NCI-H1092 treated with DMSO at 0.1 percent for 48 hours (cell line): ENCODE measurements at places on chromosomes 1 and 21.

DNA sequence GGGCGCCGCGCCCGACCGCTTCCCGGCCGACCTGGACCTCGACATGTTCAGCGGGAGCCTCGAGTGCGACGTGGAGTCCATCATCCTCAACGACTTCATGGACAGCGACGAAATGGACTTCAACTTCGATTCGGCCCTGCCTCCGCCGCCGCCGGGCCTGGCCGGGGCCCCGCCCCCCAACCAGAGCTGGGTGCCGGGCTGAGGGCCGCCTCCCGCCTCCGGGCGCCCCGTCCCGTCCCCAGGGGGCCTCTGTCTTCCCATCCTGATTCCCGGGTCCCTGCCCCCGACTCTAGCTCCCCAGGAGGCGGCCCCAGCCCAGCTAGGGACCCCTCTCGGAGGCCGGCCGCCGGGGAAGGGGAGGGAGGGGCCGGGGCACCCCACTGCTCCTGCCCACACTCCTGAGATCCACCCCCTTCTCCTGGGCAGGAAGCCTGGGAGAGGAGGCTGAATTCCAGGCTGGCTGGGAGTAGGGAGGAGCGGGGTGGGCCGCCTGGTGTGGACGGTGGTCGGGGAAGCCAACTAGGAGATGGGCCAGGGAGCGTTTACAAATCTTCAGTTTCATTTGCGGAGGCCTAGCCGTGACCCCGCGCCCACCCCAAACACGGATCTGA lies 21.4 kb downstream of the FOXO6 start:
- no peak for DNase-seq

- peak; percentile 3 for DNase-seq
Observed at GRCh38 chr1:86687595-86687994, 16.8 kb upstream of the SH3GLB1 start.

- DNase-seq: peak; percentile 70
Observed at GRCh38 chr1:83626603-83627002, 372.3 kb downstream of the TTLL7 start.

DNA sequence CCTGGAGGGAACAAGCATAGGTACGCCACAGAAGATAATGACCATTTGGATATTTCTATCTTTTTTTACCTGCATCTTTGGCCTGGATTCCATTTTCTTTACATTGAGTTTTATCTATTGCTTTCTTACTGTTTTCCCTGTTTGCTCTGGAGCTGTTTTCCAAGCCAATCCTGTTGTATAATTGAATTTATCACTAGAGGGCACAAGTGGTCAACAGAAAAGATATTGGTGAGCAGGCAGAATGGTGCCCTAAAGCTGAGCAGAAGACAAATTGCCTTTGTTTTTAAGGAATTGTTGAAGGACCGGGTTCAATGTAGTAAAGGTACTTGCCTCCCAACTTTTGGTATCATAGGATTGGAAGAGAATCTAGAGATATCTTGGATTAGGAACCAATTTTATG lies 152.8 kb downstream of the PPP1R12B start:
- DNase-seq: peak; percentile 49

DNA sequence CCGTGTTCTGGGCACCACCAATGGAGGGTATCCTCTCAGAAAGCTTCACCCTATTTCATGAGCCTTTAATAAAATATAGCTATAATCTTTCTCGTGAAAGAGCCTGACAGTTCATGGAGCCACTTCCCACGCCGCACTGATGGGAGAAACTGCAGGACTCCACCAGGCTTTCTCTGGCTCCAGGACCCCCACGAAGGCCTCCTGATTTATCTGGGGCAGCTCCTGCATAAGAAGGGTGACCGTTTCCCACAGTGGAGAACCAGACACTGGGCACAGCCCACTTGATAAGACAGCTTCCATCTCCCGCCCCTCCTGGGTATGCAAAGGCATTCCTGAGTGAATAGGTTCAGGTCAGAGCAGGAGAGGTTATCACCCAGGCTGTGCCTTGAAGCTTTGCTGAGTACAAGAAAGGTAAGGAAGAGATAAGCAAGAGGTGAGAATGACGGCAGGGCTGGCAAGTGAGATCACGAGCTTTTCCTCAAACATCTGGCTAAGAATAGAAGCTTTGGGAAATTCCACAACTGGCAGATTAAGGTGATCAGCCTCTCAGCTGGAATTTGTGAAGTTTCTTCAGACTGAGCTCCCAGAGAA lies 499.8 kb downstream of the KIF26B start:
- DNase-seq: no peak

DNA sequence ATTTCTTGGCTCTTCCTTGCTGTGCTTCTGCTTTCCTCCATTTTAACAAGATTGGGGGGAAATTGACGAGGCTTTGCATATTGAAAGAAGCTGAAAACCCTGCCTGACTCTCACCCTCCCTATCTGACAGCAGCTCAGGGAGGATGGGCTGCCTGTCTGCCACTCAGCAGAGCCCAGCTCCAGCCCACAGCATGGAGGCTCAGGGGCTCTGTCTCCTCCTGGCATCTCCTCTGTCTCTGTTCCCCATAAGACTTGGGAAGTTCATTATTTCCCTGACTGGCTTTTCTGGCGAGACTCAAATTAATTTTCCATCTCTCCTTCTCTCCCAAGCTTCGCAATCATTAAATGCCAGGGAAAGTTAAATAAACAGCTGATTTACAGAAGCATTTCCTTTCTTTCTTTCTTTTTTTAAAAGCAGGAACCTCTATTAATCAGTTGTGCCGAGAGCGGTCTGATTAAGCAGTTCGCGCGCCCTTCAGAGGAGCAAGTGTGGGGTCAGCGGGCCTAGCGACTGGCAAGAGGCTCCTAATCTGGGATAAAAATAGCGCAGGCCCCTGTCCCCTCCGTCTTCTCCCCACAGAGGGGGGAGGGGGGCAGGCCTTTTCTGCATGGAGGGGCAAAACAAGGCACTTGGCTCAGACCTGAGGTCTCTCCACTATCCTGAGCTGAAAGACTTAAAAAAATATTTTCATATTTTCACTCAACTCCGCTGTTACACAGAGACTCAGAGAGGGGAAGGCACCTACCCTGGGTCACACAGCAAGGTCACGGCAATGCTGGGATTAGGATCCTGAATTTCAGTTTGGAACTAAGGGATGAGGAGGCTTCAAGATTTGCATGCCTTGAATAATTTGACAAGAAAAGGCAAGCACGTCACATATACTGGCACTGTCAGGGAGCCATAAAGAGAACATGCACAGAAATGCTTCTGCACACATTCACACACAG lies 170.4 kb downstream of the ACTL8 start:
- no peak for DNase-seq

DNA sequence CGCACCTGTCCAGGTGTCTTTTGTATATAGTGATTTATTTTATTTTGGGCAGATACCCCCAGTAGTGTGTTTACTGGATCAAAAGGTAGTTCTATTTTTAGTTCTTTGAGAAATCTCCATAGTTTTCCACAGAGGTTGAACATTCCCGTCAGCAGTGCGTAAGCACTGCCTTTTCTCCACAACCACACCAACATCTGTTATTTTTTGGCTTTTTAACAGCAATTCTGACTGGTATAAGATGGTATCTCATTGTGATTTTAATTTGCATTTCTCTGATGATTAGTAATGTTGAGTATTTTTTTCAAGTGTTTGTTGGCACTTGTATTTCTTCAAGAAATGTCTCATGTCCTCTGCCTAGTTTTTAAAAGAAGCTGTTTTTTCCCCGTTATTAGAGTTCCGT lies 39.2 kb downstream of the FOXJ3 start:
- no peak for DNase-seq

DNA sequence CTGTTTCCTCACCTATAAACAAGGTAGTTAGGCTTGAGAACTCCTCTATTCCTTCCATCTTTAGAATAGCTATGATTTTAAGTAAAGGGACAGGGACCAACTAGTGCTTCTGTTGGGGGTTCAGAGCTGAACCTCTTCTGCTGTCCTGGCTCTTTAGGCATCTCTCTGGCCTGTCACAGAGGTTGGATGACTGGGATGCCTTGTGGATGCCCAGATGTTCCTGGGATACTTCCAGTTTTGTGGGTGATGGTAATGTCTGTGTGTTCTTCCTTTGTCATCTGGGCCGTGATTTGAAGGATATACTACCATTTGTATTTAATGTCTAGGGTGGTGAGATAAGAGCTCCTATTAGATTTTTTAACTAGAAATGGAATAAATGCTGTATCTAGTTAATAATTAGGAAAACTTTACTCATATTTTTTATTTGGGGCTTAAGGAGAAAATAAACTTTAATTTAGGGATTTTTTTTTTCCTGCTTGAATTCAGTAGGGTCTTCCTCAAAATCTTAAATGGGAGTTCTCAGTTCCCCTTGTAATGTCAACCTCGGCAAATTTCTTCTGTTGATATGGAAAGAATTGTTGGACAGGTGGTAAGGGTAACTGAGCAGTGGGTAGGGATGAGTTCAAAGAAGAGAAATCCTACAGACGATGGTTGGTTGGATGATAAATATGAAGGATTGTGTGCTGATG lies 47.2 kb downstream of the LAMC1 start:
- no peak for DNase-seq

GRCh38 chr1:228838717-228839500 lies 103.6 kb downstream of the RHOU start:
- no peak for DNase-seq

- no peak for DNase-seq
Observed at GRCh38 chr1:119653839-119654170, 5.7 kb upstream of the ZNF697 start.

DNA sequence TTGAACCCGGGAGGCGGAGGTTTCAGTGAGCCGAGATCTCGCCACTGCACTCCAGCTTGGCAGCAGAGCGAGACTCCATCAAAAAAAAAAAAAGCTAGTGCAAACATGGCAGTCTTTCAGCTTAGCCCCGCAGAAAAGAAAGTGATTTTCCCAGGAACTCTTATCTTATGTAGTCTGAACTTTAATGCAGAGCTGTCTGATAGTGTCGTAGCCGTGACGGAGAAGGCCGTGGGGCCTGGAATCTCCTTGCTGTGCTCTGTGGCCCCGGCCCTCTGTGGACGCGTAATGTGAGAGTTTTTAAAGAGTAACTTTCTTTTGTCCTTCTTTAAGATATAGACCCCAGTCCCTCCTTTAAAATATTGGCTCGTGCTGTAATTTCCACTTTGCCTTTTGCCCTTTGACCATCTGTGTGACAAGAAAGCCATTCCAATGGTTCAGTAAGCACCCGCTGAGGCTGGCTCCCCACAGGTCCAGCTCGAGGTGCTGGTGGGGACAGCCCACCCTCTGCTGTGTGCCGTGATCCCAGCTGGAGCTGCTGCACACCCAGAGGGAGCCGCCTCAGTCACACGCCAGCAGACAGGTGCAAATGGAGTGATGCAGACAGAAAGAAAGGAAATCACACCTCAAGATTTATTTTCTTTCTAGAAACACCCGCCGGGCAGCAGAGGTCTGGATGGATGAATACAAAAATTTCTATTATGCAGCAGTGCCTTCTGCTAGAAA lies 164.0 kb downstream of the PGBD5 start:
- no peak for DNase-seq

- DNase-seq: no peak
Observed at GRCh38 chr1:34113887-34114286, 51.1 kb downstream of the CSMD2 start.

- no peak for DNase-seq
Observed at GRCh38 chr21:36065497-36066036, 4.3 kb upstream of the CBR1 start.

DNA sequence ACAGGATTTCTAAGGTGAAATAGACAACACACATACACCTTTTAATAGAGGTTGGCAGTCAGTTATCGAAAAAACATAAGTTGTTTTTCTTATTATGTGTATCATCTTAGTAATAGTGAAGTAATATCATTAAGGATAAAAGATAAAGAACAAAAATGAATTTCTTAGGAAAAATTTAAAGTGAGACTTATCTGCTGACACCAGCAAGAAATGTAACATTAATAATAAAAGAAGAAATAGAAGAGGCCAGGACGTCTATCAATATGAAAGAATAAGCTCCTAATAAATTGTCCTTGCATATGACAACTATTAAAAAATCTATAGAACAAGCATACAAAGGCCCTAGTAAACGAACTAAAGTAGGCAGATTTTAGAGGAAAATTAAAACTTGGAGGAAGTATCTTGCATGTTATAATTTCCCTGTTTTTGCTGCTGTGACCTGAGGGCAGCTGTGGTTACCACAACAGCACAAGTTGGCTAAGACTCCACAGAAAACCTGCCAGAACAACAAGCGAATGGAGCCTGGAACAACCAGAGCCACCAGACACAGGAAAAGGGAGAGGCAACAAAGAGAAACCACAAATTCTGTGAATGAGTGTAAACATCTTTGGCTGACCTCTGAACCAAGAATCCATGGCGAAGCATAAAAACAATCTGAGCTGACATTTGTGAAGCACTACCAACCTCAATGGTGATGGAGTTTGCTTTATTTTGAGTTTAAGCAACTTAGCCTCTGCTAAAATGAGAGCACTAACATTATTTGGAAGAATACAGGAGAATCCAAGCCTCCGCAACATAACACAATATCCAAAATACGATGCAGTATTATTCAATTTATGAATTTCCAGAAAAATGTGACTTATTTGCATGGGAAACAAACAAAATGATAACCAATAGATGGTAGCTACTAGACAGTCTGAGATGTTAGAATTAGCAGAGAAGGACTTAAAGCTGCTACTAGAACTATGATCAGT lies 207.5 kb downstream of the KCNT2 start:
- no peak for DNase-seq

DNA sequence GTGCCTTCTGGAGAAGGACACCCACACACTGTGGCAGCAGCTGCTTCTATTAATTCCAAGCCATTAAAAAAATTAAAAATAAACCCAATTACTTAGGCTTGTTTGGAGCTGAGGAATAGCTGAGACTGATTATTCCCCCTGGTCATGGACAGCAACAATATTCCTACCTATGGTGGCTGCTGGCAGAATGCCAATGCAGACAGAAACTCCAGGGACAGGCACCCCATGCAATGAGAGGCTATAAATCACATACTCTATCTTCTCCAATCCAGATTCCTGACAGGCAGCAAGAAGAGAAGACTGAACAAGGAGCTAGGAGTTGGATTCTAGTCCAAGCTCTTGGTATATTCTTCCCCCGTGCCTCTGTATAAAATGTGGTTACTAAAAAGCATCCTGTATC lies 275.4 kb upstream of the BEND5 start:
- DNase-seq: no peak

DNA sequence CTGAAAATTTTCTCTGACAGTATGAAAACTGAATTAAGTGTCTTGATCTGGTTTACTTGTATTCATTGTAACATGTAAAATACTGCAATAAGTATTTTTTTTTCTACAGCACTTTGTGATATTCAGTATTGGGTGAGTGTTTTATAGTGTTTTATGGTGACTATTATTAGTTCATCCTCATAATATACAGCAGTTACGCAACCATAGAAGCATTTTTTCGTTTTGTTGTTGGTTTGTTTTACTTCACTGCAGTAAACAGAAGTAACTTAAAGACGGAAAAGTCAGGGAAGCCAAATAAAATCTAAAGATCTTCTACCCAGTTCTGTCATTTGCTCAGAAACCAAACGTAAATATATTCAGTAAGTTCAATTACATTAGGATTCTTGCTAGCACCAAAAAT lies 250.0 kb downstream of the TPR start:
- DNase-seq: no peak
